Kidney glomerular epithelial cell (primary cell): ENCODE measurements at places on chromosomes 2 and 18.

DNA sequence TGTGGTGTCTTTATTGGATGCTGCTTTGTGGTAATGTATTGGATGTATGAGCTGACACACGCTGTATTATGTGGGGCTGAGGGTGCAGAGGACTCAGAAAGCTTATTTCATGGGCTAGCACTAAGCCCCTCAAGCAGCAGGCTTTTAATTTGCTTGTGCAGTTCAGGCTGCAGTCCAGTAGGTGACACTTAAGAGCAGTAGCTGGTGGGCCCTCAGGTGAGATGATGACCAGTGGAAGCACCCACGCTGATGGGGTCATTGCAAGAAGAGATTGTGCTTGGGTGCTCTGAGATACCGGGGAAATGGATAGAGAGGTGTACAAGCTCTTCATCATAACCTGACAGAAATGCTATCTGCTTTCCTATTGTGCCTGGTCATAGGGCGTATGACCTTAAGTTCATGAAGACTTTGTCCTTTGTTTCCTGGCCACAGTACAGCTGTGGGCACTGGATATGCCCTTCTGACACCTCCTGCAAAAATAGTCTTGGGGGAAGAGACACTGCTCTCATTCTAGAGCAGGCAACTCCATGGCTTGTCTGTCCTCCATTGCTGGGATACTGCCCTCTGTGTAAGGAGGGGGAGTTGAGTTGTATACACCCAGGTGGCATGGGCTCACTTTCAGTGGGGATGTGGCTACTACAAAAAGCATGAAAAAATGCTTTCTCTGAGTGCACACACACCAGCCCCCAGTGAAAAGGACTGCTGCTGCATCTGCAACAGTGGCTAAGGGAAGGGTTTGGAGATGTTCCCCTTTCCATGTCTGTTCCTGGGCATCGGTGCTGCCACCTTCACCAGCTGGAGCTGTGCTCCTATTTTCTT lies 205.7 kb upstream of the ZSWIM2 start:
- DNase-seq, result no peak

DNA sequence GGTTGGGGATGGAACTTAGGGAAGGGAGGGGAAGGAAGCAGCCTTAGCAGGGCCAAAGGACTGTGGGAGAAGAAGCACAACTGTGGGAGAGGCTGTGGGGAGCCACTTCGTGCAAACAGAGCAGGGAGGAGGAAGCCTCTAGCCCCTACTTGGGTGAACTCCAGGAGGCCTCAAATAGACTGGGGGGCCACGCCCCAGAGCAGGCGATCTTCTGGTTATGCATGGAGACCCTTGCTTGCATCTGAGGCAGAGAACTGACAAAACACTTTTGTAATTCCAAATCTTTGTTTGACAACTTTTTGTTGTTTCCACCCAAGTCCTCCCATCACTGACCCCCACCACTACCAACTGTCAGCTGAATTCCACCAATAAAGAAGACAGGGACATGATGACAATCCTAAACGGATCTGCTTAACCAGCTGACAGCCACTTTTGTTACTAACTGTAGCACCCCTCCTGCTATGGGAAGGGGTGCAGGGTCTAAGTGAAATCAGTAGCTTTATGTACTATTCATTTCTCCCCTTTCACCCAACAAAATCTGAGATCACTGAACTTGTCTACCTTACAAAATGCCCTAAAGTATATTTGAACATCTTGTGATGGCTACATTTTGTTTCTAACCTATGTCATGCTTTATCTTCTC lies 80.5 kb upstream of the CPO start:
- no peak for DNase-seq

DNA sequence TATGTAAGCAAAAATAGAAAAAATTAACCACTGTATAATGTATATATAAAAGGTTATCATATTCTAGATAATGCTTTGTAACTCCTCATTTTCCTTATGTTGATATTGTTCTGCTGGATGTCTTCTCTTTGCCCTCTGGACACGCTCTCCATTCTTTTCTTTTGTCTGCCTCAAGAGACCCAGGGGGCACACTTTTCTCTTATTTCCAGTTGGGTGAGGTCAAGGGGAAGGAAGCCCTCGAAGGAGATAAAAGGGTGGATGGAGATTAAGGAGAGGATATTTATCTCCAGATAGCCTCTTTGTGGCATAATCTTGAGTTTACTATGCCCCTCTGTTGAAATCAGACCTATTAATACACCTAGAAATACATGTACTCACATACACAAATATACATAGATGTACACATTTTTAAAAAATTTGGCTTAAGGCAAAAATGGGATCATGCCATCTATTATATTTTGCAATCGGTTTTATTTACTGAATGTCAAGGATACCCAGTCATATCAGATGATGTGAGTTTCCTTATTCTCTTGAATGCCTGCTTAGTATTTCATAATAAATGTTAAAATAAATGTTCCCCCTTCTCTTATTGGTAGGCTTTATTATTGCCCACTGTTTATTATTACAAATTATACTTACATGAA lies 65.3 kb downstream of the LCLAT1 start:
- no peak for DNase-seq

GRCh38 chr2:206867006-206867405 lies 72.3 kb upstream of the CPO start:
- no peak for DNase-seq

GRCh38 chr18:901761-902160 lies 2.9 kb upstream of the ADCYAP1 start:
- no peak for DNase-seq

DNA sequence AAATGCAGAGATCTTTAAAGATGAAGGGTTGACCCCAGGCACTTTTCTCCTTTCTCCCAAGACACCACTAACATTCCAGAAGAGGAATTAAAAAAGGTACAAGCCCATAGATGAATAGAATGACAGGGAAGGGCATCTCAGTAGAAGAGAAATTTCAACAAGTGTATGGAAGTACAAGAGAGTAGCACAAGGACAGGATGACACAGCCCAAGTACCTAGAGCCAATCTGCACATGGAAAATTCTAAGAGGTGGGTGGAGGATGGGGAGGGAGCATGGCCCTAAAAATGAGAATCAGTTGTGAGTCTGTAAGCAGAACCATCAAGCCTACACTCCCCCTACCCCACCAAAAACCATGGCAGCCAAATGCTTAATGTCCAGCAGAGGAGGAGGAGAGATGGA lies 39.7 kb upstream of the LOXHD1 start:
- no peak for DNase-seq

DNA sequence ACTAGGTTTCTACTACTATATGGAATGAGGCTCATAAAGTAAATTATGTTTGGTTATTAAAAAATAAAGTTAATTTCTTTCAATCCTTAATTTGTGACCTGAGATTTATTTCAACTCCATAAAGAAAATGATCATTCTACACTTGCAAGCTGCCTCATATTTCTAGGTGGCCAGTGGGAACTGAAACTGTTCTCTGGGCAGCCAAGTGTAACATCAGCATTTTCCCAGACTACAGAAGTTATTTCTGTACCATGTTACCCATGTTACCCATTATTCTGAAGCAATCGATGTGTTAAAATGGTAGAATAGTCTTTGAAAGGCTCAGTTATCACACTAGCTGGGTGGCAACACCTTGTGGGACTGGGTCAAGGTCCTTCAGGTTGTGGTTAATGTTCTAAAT lies 139.3 kb upstream of the FBXO11 start:
- no peak for DNase-seq

DNA sequence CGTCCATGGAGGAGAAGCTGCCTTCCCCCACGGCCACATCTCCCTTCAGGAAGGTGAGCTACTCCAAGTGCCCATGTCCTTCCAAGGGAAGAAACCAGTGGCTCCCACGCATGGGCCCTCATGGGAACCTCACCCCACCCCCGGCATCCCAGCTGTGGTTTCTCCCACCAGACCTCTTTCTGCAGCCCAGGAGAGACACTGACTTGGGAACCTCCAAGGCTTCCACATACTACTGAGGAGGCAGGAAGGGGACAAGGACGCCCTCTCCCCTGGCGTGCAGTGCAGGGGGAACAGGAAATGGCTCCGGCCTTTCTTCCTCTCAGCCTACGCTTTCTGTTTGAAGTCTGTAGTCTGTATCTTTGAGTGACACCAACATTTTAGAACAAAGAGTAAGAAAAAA lies 104.5 kb upstream of the EPC2 start:
- DNase-seq, result no peak

- DNase-seq, result no peak
Observed at GRCh38 chr2:19312949-19313348, 45.5 kb downstream of the OSR1 start.

DNA sequence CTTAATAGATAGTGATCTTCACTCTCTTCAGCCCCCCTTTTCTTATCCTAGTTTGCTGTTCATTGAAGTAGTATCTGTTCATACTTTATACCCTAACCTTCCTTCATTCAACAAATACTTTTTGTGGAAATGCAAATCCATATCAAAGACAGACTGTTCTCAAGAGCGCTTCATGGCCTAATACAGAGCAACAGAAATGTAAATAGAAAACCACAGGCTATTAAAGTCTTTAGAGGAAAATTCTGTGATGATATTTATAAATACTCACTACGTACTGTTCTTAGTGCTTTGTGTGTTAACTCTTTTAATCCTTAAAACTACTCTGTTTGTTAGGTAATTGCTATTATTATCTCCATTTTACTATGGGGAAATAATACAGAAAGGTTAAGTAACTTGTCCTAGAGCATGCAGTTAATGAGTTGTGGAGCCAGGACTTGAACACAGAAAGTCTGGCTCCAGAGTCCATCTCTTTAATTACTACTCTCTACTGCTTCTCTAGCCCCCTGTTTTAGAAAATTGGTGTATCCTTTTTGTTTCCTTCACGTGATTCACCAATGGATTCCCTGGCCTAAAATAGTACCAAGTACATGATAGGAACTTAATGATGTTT lies 2.9 kb downstream of the MDH1 start:
- DNase-seq, result no peak

- no peak for DNase-seq
Observed at GRCh38 chr2:149132901-149133300, 94.4 kb downstream of the LYPD6B start.

DNA sequence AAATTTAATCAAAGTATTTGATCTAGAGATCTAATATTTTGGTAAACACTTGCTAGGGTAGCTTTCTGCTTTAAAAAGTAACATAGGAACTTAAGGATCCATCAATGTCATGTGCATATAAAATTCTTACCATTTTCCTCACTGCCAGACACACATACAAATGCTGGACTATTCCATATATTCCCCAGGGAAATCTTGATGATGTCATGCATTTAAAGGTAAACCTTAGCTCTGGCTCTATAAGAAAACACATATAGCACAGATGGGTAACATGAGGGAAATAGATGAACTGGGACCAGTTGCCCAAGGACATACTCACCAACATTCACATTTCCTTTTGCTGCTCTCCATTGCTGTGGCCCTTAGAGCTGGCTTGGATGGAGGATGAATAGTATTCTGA lies 79.1 kb upstream of the FMNL2 start:
- DNase-seq, result no peak

DNA sequence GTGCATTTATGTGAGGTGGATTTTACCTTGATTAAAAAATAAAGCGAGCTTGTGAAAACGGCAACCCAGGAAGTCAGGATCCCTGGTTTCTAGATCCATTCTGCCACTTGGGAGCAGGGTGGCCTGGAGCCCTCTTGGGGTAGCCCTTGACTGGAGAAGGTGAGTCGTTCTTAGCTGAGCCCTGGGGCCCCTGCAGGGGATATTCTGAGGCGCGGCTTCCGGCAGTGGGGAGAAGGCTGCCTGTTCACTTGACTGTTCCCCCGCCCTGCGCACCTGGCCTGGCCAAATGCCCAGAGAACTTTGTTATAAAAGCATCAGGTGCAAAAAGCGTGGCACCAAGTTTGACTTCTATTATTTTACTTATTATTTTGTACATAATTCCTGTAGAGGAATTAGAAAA lies 221.9 kb downstream of the DYSF start:
- DNase-seq, result no peak

- DNase-seq, result no peak
Observed at GRCh38 chr2:44943693-44944101, 2.2 kb downstream of the SIX3 start.
